Amniotic stem cell (primary cell): ENCODE measurements at places on chromosomes 11 and 22.

DNA sequence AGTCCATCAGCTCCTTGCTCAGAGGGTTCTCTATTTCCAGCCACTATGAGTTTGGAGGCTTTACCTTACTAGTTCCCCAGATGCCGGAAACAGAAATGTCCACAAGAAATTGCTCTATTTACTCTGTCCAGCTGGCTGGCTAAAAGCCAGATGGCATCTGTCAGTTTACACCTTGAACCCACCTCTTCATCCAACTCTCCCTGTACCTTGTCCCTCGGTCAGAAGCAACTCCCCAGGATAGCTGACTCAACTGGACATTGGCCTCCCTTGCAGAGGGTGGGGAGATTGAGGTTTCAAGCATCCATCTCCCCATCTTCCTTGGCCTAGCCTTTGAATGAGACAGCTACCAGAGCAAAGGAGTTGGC, 1.7 kb downstream of the C2CD2L start:
- no peak for DNase-seq

GRCh38 chr22:38479096-38479837, 11.4 kb downstream of the KDELR3 start:
- DNase-seq, result peak; percentile 11

- no peak for DNase-seq
Observed at GRCh38 chr11:104912102-104912501, 13.8 kb upstream of the CASP12 start.

- no peak for DNase-seq
Observed at GRCh38 chr11:100719362-100719761, 32.3 kb downstream of the ARHGAP42 start.

- no peak for DNase-seq
Observed at GRCh38 chr11:102886999-102887398, 12.2 kb upstream of the MMP12 start.

DNA sequence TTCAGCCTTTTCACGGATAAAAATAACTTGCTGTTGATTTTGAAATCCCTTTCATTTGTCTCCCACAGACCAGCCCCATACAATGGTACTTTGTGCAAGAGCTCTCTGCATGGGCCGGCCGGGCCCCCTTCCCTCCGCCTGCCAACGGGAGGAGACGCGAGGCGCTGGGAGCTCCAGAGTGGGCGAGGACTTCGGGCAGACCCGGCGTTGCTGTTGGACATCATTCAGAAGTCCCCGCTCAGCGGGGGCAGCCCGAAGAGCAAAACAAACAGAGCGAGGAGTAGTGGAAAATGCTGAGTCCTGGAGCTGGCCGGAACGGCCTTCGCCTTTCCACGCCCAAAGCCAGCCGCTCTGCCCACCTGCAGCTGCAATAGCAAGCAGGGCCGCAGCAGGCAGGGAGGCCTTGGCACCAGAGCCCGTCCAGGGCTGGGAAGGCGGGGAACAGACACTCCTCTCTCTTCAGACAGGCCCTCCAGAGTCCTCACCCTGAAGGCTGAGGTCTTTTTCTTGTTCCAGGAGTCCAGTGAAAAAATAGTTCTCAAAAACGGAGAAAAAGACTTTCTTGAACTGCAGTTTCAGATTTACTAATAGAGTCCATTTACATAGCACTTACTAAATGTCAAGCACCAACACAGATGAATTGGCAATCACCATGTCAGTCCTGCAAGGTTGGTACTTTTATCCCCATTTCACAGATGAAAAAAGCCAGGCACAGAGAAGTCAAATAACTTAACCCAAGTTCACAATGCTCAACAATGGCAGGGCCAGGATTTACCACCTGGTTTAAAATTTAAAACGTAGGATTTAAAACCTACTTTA, 135.5 kb downstream of the ETS1 start:
- DNase-seq, result no peak

GRCh38 chr11:56889986-56890385, 98.7 kb upstream of the OR5AK2 start:
- DNase-seq, result no peak

DNA sequence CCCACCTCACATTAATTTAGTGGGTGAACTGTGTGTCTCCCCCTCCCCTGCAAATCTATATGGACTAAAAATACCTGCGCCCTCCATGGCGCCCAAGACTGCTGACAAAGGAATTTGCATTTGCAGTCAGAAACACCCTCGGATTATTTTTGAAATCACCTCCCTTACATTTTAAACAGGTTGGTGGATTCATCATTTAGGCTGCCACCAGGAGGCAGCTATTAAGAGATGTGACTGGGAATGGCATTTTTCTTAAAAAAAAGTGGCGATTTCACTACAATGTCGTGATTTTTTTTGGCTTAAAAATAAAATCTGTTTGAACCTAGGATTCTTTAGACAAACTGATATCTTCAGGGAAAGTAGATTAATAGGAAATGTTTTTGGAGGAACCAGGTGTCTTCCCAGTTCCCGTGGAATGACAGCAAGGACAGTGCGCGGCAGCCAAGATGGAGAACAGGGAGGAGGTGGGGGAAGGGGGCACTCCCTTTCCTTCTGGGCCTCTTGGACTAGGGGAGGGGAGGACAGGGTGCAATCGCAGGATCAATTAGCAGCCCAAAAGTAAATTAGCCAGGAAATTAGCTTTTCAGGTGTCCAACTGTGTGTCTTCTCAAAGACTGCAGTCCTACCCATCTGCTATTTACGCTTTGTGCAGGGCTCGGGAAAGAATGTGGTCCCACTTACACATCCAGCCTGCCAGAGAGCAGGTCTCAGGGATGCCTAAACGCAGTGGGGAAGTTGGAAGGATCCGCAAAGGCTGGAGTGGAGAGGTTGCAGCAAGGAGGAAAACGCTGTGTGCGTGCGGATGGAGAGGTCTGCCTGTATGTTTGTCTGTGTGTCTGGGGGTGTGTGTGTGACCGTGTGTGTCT, 496.4 kb downstream of the NTM start:
- DNase-seq, result no peak

DNA sequence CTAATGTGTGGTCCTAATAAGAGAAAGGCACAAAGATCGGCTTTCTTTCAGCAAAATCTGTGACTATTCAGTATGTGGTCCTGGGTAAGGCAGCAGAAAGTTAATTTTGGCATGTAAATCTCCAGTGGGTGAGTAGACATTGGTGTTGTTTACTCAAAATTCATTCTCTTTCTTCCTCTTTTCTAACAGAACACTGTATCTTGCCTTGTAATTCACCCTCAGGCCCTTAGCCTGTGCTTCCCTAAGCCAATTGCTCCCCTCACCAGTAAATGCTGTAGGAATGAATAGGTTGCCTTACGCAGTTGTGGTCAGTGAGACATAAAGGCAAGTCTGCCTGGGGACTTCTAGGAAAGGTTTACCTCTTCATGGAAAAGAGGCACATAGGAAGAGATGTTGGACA, 49.9 kb upstream of the PDE3B start:
- DNase-seq, result no peak

GRCh38 chr11:71372693-71373657, 75.2 kb downstream of the DHCR7 start:
- DNase-seq, result no peak

DNA sequence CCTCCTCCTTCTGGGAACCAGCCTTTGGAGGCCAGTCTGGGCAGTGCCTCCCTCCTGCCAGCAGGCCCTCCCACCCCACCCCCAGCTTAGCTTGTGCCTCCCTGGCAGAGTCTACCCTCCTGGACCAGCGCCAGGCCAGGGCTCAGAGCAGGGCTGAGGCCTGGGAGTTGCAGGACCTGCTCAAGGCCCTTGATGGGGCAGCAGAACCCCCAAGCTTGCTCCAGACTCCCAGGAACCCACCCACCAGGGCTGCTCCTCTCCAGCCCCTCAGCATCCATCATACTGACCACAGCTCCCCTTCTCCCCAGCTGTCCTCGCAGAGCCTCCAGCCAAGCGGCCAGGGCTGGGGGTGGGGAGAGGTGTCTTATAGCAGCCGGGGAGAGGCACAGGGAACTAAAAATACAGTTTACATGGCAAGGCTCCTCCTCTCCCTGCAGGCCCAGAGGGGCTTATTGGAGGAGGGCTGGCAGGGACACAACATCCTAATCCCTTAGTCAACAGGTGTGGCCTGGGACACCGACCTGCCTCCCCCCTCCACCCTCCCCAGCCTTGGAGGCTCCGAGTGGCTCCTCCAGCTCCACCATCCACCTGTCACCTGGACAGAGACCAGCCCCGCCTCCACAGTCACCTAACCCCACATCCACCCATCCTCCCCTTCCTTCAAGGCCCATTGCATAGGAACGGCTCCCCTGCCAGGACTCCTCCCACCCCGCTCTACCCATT, 5.2 kb upstream of the MB start:
- DNase-seq, result no peak

- no peak for DNase-seq
Observed at GRCh38 chr11:451738-452137, 1.7 kb downstream of the PTDSS2 start.

DNA sequence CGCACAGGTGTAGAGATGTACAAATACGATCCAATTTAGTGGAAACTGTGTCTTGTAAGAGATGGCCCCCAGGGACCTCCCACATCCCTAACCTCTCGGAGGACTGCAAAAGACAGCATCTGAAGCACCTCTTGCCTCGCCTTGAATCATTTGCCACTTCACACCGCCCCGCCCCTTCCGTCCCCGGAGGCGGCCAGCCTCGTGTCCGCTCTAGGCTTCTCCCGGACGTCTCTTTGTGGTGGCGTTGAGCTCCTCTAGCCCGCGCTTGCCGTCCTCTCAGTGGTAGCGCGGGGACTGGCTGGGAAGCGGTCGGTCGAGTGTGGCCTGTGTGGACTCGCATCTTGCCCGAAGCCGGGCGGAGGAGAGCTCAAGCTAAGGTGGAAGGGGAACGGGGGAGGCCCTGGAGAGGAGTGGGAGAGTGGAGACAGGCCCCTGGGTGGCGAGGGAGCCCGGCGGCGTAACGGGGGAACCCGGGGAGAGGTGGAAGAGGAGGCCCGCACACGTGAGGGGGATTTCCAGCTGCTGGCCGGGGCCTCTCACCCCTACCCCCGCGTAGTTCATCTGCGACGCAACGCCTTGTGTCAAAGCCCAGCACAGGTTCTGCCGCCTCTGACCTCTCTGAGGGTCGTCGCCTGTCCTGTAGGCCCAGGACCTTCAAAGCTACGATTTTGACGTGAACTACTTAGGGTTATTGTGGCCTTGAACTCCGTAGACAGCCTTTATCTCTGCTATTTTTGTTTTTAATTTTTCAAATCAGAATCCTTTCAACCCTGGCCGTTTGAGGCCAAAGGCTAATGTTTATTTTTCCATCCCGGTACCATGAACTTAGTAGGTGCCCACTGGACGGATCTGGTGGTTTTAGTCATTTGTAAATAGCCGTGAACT, at the start of gene ARL14EP:
ARL14EP (plus strand) TSS at position 279 of the 885 bp plus-strand sequence. CDS start 7,845 bp downstream, outside the sequence.
- DNase-seq, result peak; percentile 93

GRCh38 chr11:11701070-11701469, 79.3 kb upstream of the GALNT18 start:
- no peak for DNase-seq

DNA sequence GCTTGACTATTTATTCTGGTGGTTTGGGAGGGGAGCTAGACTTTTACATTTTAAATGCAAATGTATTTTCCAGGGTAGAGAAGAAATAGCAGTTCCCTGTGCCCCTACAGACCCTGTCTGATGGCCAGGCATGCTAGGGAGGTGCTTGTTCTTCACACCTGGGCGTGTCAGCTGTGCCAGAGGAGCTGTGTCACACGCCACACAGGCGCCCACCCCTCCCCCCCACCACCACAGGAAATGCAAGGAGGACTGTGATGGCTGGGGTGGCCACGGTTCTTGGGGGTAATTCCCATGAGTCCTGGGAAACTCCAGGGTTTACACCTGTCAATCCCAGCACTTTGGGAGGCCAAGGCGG, 82.2 kb downstream of the FLI1 start:
- DNase-seq, result no peak

DNA sequence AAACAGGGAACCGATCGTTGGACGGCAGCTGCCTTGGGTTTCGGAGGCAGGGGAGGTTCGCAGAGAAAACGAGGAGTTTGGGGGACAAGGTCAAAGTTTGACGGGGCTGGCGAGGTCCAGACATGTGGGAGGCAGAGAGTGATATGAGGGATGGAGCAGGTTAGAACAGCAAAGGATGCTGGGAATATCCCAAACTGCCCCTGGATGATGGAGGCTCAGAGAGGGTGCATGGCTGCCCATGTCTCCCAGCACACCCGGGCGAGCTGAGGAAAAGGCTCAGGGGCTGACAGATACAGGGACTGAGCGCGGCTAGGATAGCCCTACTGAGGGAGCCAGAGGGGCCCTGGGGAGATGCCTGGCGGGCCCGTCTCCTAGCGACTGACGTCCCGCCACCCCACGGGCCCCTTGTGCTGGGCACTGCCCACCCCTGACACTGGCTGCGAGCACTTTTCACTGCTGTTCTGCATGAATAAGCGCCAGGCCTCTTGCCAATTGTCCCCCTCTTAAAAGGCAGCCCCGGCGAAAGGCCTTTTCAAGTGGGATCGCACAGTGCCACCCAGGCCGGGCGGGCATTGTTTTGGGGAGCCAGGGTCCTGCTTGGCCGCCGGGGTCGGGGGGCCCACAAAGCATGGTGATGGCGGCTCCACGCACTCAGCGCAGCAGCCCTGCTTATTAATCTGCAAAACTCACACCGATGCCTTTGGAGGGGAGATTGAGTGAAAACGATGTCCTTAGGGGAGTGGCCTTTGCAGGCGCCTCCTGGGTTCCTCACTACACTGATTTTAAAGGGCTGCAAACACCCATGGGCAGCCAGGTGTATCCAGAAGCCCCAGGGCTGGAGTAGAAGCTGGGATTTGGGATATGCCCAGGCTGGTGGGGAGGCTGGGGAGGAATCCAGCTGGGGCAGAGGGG, 90.0 kb upstream of the LINC01488 start:
- no peak for DNase-seq

DNA sequence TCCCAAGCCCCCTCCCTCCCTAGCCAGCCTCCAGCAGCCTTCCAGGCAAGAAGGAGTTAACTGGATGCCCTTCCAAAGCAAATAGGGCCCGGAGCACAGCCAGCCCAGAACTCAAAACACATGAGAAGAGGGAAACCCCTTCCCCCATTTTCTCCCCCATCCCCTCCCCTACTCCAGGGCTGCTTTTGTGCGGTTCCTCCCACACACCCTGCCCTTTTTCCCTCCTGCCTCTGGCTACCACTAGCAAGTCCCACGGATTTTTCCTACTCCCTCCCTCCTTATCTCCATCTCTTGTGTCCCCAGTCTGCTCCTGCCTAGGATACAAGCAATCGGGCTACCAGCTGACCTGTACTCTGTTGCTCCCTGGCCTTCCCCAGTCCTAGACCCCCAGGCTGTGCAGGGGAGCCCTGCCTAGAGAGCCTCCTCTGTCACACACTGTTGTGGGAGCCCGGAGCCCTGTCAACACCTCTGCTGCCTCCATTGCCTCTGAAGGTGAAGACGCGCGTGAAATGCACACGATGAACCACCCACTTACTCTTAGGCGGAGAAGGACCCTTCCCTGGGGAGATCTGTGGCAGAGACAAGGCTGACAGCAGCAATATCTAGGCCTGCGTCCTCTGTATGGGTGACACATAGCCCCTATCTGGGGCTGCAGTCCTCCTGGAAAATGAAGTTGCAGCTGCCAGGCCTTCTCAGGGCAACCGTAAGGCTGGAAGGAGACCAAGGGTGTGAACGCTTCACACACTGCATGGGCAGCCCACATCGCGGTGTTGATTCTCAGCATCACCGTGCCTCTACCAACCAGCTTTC, 282.8 kb downstream of the MN1 start:
- no peak for DNase-seq

GRCh38 chr11:130062026-130062425, 7.7 kb upstream of the APLP2 start:
- DNase-seq, result no peak

GRCh38 chr22:43995057-43995685, 28.9 kb upstream of the PARVB start:
- no peak for DNase-seq

- DNase-seq, result no peak
Observed at GRCh38 chr11:88098289-88098688, 77.0 kb downstream of the RAB38 start.

- no peak for DNase-seq
Observed at GRCh38 chr11:72799441-72799840, 5.6 kb upstream of the STARD10 start.
